ENCODE measurements at places on chromosomes 2 and 18.

DNA sequence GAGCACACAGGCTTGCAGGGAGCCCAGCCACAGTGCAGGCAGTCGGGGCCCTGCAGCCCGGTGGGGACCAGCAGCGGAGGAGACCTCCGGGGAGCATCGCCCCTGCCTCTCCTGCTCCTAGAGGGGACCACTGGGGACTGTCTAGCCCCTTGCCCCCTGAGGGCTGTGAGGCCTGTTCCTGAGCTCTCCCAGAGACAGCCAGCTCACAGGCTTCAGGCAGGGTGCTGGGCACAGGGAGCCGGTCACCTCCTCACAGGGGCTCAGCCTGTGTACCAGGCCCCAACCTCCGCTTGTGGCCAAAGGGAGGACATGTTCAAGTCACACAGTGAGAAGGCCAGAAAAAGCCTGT lies 3.5 kb upstream of the NMUR1 start:
- no peaks in the 10 kb centered on the region for H3K36me3 ChIP-seq
- H3K27me3 ChIP-seq = peaks cover 20% of the 10 kb centered on the region
- H3K27ac ChIP-seq = no peak overlapping the region
- H3K4me1 ChIP-seq = peaks cover 9% of the 10 kb centered on the region

DNA sequence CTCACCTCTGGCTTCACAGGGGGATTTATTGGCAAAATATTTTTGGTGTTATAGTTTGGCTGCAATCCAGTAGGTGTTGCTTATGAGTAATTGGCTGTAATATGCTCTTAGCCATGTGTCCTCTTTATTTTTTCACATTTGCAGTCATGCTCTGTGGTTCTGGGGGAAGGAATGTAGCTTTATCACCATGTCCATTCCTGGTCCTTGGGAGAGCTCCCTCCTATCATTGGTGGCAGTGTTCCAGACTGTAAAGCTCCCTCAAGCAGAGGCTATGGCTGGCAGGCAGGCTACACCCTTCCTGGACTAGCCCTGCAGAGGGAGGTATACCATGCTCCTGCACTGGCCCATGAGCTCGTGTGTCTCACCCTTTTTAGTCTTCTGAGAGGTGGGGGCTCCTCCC lies 120.0 kb upstream of the FSIP2 start:
- DNase-seq = no peak
- no peaks in the 10 kb centered on the region for H3K27me3 ChIP-seq
- H3K4me1 ChIP-seq = no peaks in the 10 kb centered on the region
- H3K27ac ChIP-seq = no peak overlapping the region

DNA sequence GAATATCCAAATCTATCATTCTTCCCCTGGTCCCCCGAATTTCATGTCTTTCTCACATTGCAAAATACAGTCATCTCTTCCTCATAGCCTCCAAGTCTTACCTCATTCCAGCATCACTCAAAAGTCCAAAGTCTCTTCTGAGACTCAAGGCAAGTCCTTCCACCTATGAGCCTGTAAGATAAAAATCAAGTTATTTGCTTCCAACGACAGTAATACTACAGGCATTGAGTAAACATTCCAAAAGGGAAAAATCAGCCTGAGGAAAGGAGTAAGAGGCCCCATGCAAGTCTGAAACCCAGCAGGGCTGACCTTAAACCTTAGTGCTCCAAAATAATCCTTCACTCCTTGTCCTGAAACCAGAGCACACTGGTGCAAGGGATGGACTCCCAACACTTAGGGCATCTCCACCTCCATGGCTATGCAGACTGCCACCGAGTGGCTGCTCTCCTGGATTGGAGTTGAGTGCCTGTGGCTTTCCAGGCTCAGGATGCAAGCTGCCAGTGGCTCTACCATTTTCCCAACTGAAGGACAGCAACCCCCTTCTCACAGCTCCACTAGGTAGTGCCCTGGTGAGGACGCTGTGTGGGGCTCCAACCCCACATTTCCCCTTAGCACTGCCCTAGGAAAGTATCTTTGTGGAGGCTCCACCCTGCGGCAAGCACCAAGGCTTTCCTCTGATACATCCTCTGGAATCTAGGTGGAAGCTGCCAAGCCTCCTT lies 16.3 kb downstream of the DTNA start:
- no peaks in the 10 kb centered on the region for H3K36me3 ChIP-seq
- H3K4me1 ChIP-seq = no peaks in the 10 kb centered on the region
- H3K4me3 ChIP-seq = no peak overlapping the region
- DNase-seq = no peak
- H3K27me3 ChIP-seq = peaks cover 7% of the 10 kb centered on the region

GRCh38 chr18:14971461-14972185 lies 223.7 kb downstream of the ANKRD30B start:
- DNase-seq = no peak
- no peak overlapping the region for H3K4me3 ChIP-seq
- no peak overlapping the region for H3K27ac ChIP-seq

- H3K27me3 ChIP-seq = no peaks in the 10 kb centered on the region
- H3K4me3 ChIP-seq = no peak overlapping the region
- H3K36me3 ChIP-seq = peaks cover 13% of the 10 kb centered on the region
- H3K27ac ChIP-seq = no peak overlapping the region
- no peak for DNase-seq
- H3K4me1 ChIP-seq = peaks cover 17% of the 10 kb centered on the region
Observed at GRCh38 chr2:46952171-46952570, 36.6 kb upstream of the MCFD2 start.

DNA sequence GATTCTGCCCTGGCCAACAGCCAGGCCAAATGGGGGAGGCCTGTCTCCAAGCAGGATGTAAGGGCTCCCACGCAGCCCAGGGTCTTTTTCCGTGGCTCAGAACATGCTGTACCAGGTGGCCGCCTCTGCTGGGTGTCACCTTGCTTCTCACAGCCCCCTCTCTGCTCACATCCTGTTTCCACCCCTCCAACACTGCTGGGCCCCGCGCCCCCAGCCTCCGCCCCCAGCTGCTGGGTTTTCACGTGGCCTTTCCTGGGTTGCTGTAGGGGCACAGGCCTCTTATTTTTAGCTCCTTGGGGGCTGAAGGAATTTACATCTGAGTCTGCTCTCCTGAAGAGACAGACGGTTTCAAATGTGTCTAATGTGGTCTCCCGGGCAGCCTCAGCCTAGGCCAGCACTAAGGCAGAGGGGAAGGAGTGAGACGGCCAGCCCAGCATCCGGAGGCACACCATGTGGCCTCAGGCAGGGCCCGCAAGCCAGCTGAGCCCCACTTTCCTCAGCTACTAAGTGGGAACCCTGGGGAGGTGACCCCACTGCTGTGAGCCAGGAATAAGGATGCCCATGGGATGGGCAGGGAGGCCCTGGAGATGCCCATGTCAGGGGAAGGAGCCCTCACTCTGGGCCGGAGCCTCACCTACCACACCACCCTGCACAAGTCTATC lies 18.7 kb upstream of the DUSP2 start:
- no peaks in the 10 kb centered on the region for H3K27me3 ChIP-seq
- H3K36me3 ChIP-seq = peaks cover 4% of the 10 kb centered on the region
- peak; percentile 90 for DNase-seq
- H3K4me3 ChIP-seq = peak overlapping the region; percentile 82
- peak overlapping the region; percentile 93 for H3K27ac ChIP-seq
- peaks cover 95% of the 10 kb centered on the region for H3K4me1 ChIP-seq

GRCh38 chr2:23536326-23536725 lies 151.3 kb downstream of the KLHL29 start:
- H3K27me3 ChIP-seq = no peaks in the 10 kb centered on the region
- no peak overlapping the region for H3K4me3 ChIP-seq
- H3K27ac ChIP-seq = no peak overlapping the region
- peaks cover 44% of the 10 kb centered on the region for H3K4me1 ChIP-seq
- DNase-seq = no peak

GRCh38 chr2:63888490-63889402 lies 47.0 kb downstream of the UGP2 start:
- H3K27me3 ChIP-seq = no peaks in the 10 kb centered on the region
- no peak overlapping the region for H3K4me3 ChIP-seq
- H3K36me3 ChIP-seq = peaks cover 25% of the 10 kb centered on the region
- H3K4me1 ChIP-seq = peaks cover 5% of the 10 kb centered on the region

DNA sequence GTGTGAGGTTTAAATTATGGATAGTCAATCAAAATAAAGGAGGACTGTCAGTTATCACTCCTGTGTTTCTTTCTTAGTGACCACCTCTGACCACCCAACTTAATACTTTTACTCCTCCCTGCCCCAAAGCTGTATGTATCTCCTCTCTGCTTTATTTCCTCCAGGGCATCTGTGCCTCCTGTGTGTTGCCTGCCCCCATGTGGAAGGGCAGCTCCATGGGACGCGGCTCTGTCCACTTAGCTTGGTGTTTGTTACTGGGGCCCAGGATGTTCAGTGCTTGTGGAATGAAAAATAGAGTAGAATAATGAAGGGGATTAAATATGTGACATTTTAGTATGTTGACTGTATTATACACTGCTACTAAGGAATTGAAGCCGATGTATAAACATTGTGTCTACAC lies 9.8 kb downstream of the ACP1 start:
- no peak for DNase-seq
- H3K27ac ChIP-seq = no peak overlapping the region
- H3K36me3 ChIP-seq = peaks cover 3% of the 10 kb centered on the region
- H3K4me1 ChIP-seq = peaks cover 21% of the 10 kb centered on the region

GRCh38 chr2:211367711-211368110 lies 811.3 kb downstream of the CPS1 start:
- H3K27me3 ChIP-seq = no peaks in the 10 kb centered on the region
- DNase-seq = no peak
- no peaks in the 10 kb centered on the region for H3K4me1 ChIP-seq
- H3K27ac ChIP-seq = no peak overlapping the region

DNA sequence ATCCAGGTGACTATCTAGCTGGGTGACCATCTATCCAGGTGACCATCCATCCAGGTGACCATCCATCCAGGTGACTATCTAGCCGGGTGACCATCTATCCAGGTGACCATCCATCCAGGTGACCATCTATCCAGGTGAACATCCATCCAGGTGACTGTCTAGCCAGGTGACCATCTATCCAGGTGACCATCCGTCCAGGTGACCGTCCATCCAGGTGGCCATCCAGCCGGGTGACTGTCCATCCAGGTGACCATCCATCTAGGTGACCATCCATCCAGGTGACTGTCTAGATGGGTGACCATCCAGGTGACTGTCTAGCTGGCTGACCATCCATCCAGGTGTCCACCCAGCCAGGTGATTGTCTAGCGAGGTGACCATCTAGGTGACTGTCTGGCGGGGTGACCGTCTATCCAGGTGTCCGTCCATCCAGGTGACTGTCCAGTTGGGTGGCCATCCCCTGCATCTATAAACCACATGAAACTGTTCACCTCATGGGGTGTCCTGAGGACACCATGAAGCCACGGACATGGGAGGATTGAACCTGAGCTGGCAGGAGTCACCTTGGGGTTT lies 305.3 kb downstream of the NDUFA10 start:
- H3K36me3 ChIP-seq = peaks cover 2% of the 10 kb centered on the region
- no peaks in the 10 kb centered on the region for H3K4me1 ChIP-seq
- no peak overlapping the region for H3K4me3 ChIP-seq
- H3K27ac ChIP-seq = no peak overlapping the region
- no peaks in the 10 kb centered on the region for H3K27me3 ChIP-seq
- DNase-seq = no peak
